ENCODE measurements at places on chromosomes 4 and X.

DNA sequence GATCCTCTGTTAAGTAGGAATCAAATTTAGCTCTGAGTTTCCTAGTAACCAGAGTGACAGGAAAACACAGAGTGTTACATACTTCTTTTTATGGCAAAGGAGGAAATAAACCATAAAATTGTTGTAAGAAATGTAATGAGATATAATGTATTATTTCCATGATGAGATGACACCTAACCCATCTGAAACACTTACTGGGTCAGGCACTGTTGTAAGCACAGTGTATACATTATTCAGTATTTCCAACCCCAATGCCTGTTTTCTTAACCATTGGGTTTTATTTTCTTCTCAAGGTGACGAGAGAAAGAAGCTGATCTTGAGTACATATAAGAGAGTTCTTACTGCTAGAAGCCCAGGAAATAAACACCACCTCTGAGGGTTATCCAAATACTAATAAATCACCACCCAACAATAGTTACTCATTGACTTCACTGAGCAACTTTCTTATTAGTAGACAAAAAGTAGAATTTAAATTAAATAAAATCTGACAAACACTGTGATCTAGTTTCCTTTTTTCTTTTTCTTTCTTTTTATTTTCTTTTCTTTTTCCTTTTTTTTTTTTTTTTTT lies 4.2 kb upstream of the ENAM start:
- no peak for DNase-seq

DNA sequence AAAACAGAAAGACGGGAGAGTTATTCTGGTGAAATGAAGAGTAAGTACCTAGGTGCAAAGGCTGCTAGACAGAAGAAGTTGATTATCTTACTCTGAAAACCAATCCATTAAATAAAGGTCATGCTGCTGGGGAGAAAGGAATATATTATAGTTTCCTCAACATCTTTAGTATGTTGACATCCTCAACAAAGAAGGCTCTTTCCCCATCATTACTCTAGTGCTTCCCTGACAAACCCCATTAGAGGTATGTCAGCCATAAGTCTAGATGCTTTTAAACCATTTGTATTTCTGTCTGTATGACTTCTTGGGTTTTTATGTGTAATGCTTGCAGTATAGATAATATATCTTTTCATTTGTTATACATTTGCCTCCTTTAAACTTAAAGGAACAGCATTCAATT lies 75.9 kb downstream of the ADGRL3 start:
- DNase-seq, result no peak

GRCh38 chr4:5200513-5200912 lies 149.2 kb downstream of the STK32B start:
- no peak for DNase-seq

- no peak for DNase-seq
Observed at GRCh38 chrX:126695375-126695896, 124.1 kb upstream of the PRR32 start.

GRCh38 chr4:169189372-169189771 lies 81.4 kb downstream of the SH3RF1 start:
- DNase-seq, result no peak

- no peak for DNase-seq
Observed at GRCh38 chrX:130321550-130321949, 18.2 kb upstream of the SLC25A14 start.

DNA sequence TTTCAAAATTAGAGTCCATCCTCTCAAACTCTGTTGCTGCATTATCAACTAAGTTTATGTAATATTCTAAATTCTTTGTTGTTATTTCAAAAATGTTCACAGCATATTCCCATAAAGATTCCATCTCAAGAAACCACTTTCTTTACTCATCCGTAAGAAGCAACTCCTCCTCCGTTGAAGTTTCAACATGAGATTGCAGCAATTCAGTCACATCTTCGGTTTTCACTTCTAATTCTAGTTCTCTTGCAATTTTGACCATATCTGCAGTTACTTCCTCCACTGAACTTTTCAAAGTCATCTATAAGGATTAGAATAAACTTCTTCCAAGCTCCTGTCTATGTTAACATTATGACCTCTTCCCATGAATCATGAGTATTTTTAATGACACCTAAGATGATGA lies 216.6 kb upstream of the SLC7A11 start:
- DNase-seq, result no peak

DNA sequence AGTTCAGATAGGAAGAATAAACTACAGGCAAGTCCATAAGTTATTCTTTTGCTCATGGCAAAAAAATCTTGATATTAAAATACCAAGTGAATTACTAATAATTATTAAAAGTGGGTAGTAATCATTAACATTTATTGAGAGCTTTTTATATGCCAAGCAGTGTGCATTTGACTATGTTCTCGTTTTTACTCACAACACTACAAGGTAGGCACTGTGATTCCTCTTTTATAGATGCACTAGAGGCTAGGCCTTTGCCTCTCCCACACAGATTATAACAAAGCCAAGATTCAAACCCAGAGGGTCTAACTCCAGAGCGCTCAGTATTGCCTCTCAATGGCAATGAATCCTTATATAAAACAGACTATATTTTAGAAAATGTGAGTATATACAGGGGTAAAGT lies 254.2 kb downstream of the NAF1 start:
- DNase-seq, result no peak

DNA sequence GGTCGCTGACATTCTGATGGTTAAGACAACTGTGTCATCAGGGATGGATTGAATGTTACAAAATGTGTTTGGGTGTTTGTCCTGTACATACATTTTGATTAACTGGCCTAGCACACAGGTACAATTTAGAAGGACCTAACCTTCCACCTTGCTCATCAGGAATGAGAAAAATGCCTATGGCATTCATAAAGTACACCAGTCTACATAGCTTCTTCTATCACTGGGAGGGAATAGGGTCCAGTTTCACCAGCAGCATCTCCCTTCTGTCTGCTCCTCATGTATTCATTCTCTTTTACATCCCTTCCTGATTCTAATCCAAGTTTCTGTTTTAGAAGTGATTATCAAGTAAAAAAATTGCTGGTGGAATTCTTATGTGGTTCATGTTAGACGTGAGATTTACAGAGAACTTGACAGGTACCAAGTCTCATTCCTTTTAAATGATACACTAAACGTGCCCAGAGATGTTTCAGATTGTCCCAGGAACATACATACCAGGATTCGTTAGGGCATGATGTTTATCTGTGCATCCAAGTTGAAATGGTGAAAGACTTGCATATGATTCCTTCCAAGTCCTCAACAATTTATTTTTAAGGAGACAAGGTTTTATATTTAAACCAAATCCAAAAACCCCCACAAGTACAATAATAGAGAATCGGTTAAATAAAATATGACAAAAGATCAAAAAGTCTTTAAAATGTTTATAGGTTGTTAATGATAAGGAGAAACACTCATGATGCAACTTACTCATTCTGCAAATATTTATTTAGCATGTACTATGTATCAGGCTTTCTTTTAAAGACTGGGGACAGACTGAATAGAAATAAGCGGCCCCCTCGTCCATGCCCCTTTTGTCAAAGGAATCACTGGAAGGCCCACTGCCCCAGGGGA lies 359.1 kb downstream of the ZNF674 start:
- DNase-seq, result no peak

- no peak for DNase-seq
Observed at GRCh38 chrX:153862369-153863250, 23.4 kb downstream of the L1CAM start.

- DNase-seq, result no peak
Observed at GRCh38 chr4:72568959-72569718, at the start of gene ADAMTS3. Gene ADAMTS3, minus strand, starts transcription at chr4:72569221. Its CDS starts 459 bp downstream, at chr4:72568762.

GRCh38 chr4:144685911-144686310 lies 40.0 kb downstream of the HHIP start:
- DNase-seq, result no peak

DNA sequence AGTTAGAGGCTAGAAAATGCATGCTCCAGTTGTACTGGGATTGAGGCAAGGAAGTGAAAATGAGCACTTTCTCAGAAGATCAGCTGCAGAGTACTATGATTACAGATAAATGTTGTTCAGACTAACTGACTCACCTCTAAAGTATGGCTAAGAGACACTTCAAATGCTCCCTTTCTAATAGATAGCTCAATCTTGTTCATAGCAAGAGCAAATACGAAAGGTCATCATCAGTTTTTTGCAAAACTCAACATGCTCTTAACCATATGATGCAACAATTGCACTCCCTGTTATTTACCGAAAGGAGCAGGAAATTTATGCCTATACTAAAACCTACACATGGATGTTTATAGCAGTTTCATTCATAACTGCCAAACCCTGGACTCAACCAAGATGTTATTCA lies 838.4 kb upstream of the INTU start:
- DNase-seq, result no peak

- no peak for DNase-seq
Observed at GRCh38 chr4:139470997-139471665, 17.2 kb downstream of the RAB33B start.

DNA sequence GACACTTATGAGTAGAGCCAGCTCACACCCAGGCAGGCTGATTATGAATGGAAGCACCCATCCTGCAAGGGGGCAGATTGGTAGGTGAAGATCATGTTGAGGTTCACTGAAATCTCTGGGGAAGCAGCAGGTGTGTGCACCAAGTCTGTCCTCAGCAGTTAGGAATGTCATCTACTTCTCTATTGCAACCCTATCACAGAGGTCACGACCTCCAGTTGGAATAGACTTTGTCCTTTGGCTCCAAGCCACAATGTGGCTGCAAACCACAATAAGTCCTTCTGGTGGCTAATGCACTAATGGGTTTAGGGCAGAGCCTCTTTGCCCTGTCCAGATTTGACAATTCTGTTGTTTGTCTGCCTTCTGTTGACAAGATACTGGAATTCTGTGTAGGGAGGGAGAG lies 1056.7 kb downstream of the PCDH19 start:
- no peak for DNase-seq

- DNase-seq, result peak; percentile 6
Observed at GRCh38 chr4:337932-338758, 531 bp downstream of the ZNF141 start.

All from astrocyte of the cerebellum (primary cell).